Fibroblast of skin of right quadriceps (primary cell): ENCODE measurements at places on chromosomes 5 and 9.

- DNase-seq, result peak; percentile 26
Observed at GRCh38 chr9:70340572-70340971, 73.9 kb downstream of the KLF9 start.

DNA sequence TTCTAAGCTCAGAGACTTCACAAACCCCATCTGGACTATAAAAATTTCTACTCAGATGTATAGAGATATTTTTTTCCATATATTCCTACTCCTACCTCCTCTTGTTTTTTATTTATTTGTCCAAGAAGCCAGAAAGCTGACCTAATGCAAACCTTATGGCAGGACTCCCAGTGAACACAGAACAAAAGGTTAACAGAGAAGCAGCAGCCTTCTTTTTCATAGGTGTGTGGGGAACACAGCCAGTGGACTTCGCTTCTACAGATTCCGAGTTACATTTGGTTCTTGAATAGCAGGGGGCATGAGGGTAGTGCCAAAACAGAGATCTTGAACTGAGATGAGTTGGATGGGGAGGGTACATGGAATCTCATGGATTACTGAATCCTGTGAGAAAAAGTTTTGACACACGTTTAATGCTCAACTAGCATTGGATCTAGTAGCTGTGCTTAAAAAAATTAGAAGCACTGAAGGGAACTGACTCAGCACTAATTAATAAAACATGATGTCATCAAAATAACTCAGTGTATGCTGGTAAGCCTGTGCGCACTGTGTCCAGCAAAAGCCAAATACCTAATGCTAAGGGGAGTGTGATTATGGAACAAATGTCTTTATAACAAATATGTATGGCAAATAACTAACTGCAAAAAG is 240.1 kb downstream of the GABRB2 start:
- DNase-seq, result no peak

GRCh38 chr9:97802276-97802675 is 50.8 kb upstream of the FOXE1 start:
- DNase-seq, result peak; percentile 56

DNA sequence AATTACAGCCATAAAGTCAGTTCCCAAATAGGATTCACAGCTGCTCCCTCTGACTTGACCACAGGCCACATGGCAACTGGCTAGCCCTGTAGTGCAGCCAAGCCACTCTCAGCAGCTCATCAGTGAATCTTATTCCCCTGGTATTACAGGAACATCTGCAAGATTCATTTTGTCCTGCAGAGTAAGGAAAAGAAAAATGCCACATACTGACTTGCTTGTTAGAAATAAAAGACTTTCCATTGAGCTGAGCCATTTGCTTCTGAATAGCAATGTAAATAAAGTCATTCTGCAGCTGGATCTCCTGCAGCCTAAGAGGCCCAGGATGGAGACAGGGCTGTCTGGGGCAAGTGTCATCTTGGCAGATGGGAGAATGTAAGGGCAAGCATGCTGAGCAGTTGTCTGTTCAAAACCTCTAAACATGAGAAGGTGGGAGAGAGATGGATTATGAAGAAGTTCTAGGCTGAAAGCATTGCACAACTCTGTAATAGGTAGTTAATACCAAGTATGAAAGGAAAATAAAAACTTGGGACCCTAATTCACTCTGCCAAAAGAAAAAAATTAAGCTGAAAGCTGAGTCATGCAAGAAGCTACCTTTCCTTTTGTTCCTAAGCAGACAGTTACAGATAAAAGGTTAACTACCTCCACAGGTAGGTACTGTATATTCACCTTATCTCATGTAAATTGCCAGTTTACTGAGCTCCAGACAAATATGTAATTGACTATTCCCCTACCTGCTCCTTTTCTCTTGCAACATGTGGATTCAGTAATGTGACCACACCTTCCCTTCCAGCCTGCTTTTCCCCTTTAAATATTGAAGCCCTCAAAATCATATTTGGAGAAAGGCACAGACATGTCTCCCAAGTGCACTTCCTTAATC is 244.4 kb upstream of the RAI14 start:
- no peak for DNase-seq

- DNase-seq, result no peak
Observed at GRCh38 chr5:118857700-118858099, 130.6 kb downstream of the DTWD2 start.

DNA sequence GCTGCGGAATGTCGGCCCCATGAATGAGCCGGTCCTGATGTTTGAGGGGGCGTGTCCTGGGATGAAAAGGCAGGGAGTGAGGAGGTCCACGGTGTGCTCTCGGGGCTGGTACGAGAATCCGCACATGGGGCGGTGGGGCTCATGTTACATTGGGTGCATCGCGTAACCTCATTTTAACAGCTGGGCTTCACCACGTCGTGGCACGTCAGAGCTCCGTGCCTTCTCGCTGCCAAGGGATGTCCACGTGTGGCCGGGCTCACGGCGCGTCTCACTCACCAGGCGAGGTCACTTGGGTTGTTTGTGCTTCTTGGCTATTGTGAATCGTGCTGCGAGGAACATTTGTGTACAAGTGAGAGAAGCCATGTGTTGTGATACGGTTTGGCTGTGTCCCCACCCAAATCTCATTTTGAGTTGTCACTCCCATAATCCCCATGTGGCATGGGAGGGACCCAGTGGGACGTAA is 29.1 kb upstream of the IRX4 start:
- no peak for DNase-seq

GRCh38 chr9:82356131-82356530 is 367.6 kb downstream of the SPATA31D1 start:
- DNase-seq, result no peak

DNA sequence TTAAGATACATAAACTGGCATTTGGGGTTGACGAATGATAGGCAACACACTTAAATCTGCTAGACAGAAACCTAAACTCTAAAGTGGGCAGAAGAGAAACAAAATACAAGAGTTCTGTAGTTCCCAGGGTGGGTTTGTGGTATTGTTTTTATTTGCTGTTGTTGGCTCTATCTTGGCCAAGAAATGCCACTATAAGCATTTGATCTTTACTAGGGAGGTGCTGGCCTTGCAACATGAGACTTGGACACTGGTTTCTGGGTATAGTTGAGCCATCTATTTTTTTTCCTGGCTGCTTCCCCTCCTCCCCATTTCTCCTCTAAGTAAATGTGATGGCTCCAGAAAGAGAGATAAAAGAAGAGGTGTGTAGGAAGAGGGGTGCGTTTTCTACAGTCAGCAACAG is 251.2 kb downstream of the SLIT3 start:
- no peak for DNase-seq

GRCh38 chr9:73738741-73739530 is 587.3 kb downstream of the ANXA1 start:
- no peak for DNase-seq

DNA sequence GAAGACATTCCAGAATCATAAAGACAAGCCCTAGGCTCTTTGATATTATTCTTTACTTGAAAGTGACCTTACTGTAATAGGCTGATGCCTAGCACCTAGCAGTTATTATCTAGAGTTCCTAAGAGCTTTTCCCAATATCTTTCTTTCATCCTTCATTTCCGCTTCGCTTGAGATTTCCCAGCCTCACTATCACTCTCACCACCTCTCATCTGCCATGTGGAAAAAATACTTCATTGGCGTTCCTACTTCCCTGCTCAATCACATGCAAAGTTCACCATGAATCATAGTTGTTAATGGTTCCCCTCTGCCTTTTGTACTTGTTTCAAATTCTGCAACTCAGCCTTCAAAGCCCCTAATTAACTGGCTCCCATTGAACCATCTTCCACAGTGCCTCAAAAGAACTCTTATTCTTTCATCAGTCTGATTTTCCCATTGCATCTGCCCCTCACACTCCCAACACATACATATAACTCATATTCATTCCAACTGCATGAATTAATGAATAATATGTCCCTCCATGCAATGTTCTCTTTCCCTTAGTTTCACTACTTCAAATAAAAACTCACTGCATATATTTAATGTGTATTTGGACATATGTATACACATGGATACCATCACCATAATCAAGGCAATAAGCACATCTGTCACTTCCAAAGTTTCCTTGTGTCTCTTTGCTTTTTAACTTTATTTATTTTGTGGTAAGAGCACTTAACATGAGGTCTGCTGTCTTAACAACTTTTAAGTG is 221.6 kb downstream of the PARP8 start:
- DNase-seq, result no peak

- DNase-seq, result peak; percentile 37
Observed at GRCh38 chr9:3059781-3060468, 216.0 kb upstream of the PUM3 start.

DNA sequence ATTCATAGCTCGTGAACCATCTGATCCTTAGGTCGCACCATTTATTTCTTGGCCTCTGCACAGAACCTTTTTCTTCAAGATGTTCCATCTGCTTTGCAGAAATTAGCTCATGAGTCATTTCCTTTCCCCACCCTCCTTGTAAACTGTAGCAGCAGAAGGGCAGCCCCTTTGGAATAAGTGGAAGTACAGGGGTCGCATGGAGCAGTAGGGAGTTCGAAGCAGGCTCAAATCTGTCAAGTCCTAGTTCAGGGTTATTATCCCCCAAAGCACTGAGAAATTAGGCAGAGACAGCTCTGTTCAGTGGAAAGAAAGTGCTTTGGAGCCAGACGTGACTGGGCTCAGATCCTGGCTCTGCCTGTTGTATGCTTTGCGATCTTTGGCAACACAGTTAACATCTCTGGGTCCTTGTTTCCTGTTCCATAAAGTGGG is 84.2 kb downstream of the SGCD start:
- DNase-seq, result peak; percentile 76

GRCh38 chr9:36924757-36925432 is 109.2 kb downstream of the PAX5 start:
- no peak for DNase-seq

DNA sequence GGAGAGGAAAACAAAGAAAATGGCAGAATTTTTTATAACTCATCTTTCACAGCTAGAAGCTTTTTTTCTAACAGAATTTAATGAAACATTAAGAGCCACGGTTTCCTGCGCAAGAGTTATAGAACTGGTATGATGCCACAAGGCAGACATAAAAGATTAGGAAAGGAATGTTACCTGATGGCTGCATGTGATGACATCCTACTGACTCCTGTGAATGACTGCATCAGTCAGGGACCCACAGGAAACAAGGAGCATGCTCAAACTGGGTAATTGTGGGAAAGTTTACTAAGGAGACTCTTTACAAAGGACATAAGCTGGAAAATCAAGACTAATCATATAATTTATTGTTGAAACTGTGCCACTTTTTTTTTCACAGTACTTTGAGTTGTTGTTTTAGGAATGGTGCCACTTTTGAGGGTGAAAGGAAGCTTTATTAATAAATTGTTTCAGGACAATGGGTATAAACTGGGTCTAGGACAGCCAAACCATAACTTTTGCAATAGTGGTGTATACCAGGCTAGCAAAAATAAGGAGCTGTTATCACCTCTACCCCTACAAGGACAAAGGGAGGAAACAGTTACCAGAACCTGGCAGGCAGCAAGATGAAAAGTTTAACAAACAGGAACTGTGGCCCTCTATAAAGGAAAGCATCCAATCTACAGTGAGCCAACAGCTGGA is 5.1 kb upstream of the TSLP start:
- DNase-seq, result no peak

GRCh38 chr9:130039528-130040147 is 3.4 kb downstream of the FNBP1 start:
- no peak for DNase-seq
